ENCODE measurements at places on chromosomes 1 and 21.
A peak's percentile ranks its signal among the peaks of the same experiment; 100 is the strongest.

DNA sequence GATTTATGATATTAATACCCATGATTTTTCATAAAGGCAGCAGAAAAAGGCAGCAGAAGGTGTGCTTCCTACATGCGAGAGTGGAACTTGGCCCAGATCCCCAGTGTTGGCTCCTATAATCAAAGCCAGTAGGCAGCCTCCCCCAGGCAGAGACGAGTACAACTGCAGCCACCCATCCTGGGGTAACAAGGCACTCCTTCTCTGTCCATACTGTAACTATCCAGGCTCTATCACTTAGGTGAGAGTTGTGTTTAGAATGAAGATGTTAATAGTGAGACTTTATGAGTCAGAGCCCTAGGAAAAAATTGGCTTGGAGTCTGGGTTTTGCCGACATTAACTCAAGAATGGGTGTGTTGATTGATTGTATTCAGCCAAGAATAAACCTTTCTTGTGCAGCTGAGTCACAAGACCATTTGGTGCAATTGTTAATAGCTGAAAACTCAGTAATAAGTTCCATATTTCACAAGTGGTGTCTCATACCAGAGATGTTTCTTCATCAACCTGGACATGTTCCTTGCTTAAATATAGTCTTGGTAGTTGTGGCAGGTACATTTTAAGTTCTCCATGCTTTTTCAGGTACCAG is 322.3 kb downstream of the DUSP10 start:
- peak; percentile 18 for DNase-seq

DNA sequence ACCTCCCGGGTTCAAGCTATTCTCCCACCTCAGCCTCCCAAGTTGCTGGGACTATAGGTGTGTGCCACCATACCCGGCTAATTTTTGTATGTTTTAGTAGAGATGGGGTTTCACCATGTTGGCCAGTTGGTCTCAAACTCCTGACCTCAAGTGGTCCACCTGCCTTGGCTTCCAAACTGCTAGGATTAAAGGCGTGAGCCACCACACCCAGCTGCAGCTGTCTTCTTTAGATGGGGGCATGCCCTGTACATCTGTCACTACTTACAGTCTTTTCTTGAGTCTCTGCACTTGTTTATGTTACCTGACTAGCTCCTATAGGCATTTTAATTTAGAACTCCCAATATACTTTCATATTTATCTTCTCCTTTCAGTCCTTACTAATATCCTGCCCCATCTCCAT is 64.2 kb downstream of the SELENOF start:
- DNase-seq, result no peak

DNA sequence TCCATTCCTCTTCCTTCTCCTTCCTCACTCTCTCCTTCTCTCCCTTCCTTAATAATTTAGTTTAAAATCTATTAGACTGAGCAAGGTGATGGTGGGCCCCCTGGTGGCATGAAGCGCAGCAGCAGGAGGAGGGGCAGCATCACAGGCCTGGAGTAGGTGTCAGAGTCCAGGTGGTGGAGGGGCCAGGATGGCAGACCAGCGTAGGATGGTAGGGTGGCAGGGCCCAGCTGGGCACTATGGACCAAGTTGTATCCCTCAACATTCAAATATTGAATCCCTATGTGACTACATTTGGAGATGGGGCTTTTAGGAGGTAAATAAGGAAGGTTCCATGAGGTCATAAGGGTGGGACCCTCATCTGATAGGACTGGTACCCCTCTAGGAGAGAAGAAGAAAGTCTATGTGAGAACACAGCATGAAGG is 61.0 kb downstream of the WDR4 start:
- peak; percentile 55 for DNase-seq

DNA sequence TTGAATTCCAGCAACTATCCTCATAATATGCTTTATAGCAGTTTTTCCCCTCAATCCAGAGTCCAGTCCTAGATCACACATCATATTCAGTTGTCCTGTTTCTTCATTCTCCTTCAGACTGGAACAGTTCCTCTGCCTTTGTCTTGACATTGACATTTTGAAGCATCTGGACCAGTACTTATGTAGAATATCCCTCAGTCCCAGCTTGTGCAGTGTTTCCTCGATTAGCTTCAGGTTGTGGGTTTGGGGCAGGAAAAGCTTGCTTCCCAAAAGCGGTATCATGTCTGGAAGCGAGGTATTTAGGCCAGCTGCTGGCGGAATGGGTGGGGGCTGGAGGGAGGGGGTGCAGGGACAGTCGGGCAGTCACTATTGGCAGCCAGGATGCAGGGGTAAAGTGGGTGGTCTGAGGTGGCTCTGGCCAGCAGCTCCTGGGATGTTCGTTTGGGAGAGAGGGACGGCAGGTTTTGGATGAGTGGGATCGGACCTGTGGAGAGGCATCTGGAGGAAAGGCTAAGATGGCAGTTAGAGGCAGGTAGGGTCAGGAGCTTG is 6.5 kb downstream of the THEMIS2 start:
- no peak for DNase-seq
